ENCODE measurements at places on chromosomes 12 and 14.

- DNase-seq, result no peak
These were observed 42.2 kb downstream of the TAOK3 start for GRCh38 chr12:118330421-118331018.

- no peak for DNase-seq
These were observed 52.6 kb upstream of the CISTR start for GRCh38 chr12:53804429-53804828.

DNA sequence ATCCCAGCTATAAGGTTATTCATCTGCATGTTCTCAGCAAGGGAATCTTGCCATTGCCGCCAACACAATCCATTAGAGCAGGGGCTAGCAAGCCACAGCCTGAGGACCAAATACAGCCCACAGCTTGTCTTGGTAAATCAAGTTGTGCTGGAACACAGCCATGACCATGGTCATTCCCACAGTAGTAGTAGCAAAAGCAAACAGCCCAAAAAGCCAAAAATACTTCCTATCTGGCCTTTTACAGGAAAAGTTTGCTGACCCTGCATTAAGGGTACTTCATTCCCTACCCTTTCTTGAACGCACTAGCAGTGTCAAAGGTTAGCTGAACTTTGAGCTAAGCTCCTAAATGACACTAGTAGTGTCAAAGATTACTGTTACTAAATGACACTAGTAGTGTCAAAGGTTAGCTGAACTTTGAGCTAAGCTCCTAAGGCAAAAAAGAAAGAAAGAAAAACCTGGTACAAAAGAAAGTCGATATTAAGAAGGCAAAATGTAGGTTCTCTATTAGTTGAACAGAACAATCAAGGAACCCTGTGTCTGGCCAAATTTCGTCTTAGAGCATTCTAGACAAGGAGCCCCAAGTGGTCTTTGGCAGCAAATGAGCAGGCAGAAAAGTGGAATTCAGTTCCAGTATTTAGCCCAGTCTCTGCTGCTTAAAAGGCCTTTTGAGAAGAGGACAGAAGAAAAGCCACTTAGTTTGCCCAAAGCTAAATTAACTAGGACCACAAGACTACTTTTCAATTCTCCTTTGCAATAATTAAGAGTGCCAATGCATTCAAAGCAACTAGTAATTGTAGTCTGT lies 67.7 kb downstream of the NT5DC3 start:
- no peak for DNase-seq

DNA sequence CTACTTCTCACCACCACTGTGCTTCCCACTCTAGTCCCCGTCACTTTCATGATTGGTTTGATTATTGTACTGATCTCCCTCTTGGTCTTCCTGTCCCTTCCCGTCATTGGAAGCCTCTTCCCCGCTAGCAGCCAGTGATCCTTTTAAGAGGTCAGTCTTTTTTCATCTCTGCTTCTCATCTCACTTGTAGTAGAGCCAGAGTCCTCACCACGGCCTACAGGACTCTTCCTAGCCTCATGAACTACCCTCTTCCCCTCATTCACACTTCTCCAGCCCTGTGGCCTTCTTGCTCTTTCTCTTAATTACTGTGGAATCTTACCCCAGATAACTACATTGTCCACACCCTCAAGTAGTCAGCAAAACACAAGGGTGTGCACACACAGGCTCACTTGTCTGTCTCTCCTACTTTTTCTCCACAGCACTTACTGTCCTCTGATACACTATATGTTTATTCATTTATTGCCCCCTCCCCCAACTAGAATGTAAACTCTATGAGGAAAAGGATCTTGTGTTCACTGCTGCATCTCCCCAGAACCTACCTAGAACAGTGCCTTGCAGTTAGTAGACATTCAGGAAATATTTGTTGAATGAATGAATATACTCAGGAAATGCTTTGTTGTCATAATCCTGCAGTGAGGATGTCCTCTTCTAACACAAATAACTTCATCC lies 66.3 kb downstream of the CKB start:
- DNase-seq, result no peak

DNA sequence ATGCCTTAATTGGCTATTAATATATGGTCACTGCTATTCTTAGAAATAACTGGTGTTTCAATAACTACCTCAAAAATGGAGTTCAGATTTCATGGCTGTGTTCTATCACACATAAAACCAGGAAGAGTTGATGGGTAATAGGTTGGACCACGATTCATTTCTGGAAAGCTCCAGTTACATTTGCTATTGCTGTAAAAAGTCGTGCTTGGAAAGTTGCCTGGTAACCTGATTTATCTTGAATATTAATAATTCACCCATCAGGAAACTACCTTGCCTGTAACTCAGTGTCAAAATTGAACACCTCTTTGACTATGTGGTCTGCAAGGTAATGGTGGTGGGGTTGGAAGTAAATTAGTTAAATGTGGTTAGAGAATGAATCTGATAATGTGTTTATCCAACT lies 104.7 kb upstream of the IFNG-AS1 start:
- DNase-seq, result no peak

DNA sequence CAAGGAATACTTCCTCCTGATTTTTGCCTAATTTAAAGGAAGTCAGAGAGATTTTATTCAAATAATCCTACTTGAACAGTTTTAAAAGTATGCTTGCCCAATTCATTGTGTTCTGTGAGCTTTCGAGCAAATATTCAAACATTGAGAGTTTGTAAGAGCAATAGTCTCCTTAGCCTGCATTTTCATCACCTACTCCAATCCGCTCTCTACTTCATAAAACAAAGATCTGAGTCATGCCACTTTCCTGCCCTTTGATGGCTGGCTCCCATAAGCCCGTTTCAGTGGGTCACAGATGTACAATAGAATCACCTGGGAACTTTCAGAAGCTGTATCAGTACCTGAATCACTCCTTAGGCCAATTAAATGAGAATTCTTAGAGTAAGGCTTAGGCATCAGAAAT lies 319.2 kb downstream of the PDZRN4 start:
- no peak for DNase-seq

GRCh38 chr12:92273076-92273475 lies 127.4 kb upstream of the BTG1 start:
- DNase-seq, result no peak

GRCh38 chr14:92633274-92633616 lies 115.2 kb downstream of the LGMN start:
- DNase-seq, result no peak

GRCh38 chr12:113837084-113837483 lies 129.0 kb downstream of the RBM19 start:
- no peak for DNase-seq

- no peak for DNase-seq
These were observed 8.1 kb downstream of the CIT start for GRCh38 chr12:119868992-119869391.

DNA sequence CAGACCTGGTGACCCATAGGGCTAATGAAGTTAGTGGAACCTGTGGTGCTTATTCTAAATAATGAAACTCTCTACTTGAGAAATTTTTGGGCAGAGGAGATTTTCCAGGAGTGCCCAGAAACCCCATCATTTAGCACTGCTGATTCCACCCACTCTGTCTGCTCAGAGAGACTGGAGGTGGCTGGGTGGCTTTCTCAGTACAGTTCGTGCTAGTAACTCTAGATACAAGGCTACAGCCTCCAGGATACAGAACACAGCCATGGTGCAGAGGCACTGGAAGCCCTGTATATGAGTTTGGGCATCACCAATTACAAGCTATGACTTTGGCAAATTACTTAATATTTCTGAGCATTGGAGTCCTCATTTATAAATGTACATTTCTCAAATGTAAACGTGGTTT lies 32.4 kb downstream of the CCDC177 start:
- no peak for DNase-seq

DNA sequence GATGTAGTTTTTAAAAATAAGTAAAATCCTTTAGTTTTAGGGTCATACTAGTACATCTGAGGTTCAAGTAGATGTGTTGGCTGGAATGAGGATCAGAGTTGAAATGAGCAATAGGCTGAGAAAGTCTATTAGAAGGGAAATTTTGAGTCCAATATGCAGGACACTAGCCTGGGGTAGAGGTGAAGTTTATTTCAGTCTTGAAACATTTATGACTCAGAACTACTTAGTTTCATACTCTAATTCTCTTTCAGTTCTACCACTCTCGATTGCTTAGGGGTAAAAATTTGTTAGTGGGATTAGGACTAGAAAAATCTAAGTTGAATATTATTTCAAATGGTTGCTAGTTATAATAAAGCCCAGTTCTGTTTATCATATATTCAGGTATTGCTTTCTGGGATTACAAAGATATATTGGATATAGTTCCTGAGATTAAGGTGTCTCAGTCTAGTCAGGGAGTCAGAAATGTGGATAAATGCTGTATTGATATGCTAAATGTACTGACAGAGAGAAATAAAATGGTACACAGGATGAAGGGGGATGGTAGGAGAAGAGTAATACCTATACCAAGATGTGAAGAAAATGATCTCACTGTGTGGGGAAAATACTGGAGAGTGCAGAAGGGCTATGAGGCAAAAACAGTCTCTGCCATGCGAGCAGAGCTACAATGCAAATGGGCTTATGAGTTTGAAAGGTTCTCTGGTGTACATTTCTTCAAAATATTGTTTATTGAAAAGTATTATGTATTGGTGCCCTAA lies 395.8 kb upstream of the FBXO33 start:
- DNase-seq, result no peak

- no peak for DNase-seq
These were observed 132.4 kb upstream of the RGS6 start for GRCh38 chr14:71799841-71800240.

GRCh38 chr14:31388687-31389413 lies 31.5 kb downstream of the HEATR5A start:
- no peak for DNase-seq

DNA sequence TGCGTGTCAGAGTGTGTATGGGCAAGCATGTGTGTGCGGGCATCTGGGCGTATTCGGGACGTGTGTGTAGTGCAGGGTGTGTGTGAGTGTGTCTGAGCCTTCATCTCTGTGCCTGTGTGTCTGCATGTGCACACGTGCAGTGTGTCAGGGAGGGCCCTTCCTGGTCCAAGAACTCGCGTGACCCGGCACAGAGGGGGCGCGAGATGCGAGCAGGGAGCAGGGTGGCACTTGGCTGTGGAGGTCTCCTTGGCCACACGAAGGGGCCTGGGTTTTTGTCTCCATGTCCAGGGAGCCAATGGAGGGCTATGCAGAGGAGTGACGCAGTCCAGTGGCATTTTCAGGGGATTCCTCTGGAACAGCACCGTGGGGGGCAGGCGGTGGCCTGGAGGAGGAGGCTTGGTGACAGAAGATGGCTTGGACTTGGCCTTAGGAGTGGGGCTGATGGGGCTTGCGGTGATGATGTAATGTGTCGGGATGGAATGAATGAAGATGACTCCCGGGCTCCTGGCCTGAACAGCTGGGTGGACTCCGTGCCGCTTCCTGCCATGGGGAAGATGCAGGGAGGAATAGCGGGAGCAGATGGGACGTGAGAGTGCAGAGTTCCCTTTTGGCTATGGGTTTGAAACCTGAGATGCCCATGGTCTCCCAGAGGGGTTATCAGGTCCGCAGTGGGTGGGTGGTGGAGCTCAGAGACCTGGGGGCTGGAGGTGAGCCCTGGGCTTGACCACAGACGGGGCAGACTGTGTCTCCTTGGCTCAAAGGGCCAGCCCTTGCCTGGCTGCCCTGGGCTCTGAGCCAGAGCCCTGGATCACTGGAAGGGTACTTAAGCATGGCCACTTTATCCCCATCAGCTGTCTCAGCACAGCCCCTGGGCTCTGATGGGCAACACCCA lies 208.3 kb downstream of the PHETA1 start:
- no peak for DNase-seq

DNA sequence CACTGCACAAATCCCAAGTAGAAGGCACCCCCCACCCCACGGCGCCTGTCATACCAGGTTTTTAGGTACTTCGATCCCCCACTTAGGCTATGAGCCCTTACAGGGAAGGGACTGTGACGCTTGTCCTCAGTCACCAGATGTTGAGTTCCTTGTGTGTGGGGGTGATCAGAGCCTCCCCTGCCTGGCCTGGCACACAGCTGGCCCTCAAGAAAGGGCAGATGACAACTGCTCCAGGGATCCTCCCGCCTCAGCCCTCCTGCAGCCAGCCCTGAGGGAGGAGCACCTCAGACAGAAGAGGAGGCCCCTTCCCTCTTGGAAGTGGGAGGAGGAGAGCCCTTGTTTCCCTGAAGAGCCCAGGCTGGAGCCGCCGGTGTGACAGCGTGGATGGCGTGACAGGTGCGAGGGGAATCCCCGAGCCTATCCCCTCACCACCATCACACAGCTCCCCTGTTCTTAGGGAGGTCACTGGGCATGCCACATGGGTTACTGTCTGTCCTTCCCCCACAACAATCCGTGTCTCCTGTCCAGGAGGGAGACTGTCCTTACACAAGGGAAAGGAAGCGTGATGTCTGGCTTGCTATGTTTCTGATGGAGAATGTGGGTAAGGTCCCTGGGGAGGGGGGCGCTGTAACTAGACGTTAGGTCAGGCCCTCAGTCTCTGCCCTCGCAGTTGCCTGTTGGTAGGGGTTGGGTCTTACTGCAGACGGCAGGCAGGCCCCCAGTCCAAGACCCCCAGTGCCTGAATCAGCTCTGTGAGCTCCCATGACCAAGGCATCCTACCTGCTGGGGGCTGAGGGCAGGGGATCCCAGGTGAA lies 31.4 kb downstream of the P2RX4 start:
- no peak for DNase-seq

DNA sequence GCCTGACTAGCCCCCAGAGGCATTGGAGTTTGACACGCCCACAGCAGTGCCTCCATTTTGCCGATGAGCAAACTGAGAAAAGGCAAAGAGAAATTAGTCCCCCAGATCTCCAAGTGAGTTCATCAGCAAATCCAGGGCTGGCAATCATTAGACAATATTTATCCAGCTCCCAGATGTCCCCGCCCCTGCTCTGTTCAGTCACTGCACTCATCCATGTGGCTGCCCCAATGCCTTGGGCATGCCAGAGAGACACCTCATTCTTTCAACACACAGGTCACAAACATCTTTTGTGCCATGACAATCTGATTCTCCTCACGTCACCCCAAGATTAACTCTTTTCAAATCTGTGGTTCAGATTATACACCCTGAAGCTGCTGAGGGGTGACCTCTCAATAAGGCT lies 43.5 kb downstream of the DPF3 start:
- no peak for DNase-seq

DNA sequence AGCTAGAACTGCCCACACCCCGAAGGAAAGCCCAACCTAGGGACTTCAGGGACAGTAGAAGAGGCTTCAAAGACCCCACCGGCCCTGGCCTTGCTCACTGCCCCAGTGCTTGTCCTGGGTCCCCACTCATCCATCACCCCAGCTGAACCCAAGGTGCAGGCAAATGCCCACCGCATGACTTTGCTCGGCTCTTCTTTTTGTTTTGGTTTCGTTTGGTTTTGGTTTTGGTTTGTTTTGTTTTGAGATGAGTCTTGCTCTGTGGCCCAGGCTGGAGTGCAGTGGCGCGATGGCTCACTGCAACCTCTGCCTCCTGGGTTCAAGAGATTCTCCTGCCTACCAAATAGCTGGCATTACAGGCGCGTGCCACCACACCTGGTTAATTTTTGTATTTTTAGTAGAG lies 9.0 kb downstream of the CCDC85C start:
- DNase-seq, result no peak

All from SW 1271 (cell line).